T-cell (primary cell): ENCODE measurements at places on chromosomes 1 and 21. TPM values are rescaled to one million over a fixed set of nuclear protein-coding genes. Genes with fewer than 3 reads are reported as not detected.

GRCh38 chr1:218350035-218350525 is 4.9 kb downstream of the TGFB2 start:
- no peaks in the 10 kb centered on the region for H3K36me3 ChIP-seq
- no peak overlapping the region for H3K4me3 ChIP-seq
- no peak for DNase-seq
- H3K4me1 ChIP-seq, result peaks cover 2% of the 10 kb centered on the region
- H3K27me3 ChIP-seq, result peaks cover 21% of the 10 kb centered on the region

Gene TNFAIP8L2
- 3.7 TPM for total RNA-seq

- peaks cover 54% of the 10 kb centered on the region for H3K36me3 ChIP-seq
- H3K27me3 ChIP-seq, result no peaks in the 10 kb centered on the region
Measured at GRCh38 chr1:100359139-100359538, 6.8 kb downstream of the CDC14A start.

Gene TBX15
- total RNA-seq, result not detected

DNA sequence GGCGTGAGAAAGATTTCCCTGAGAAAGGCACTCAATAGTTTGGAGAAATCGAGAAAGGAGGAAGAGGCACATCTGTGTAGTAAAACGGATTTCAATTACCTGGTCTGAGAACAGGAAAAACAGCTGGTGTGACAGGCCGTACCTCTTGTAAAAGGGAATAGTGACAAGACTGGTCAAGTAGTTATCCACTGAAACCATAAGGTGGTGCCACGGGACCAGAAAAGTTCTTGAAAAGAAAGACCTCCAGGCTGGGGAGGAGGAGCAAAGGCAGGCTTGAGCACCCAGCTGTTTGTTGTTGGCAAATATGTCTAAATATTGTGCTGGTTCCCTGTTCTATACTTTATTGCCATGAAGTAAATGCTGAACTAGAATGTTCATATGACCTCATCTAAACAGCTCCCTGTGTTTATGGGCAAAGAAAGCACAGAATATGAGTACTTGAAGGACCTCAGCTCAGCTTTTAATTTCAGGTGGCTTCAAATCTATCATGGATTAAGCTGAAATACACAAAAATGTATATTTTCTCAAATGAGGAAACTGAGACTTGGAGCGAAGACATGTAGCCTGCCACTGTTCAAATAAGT is 4.0 kb downstream of the HAO2 start:
- no peak overlapping the region for H3K27ac ChIP-seq
- no peak overlapping the region for H3K4me3 ChIP-seq
- H3K4me1 ChIP-seq, result no peaks in the 10 kb centered on the region

- no peak overlapping the region for H3K27ac ChIP-seq
- peaks cover 24% of the 10 kb centered on the region for H3K4me1 ChIP-seq
- H3K36me3 ChIP-seq, result no peaks in the 10 kb centered on the region
- no peak overlapping the region for H3K4me3 ChIP-seq
- DNase-seq, result no peak
Measured at GRCh38 chr1:234721476-234722269, 111.7 kb upstream of the IRF2BP2 start.

Gene LDLRAD1
- total RNA-seq, result not detected

GRCh38 chr1:22691031-22691753 is 19.4 kb upstream of the EPHB2 start:
- no peak overlapping the region for H3K27ac ChIP-seq
- no peaks in the 10 kb centered on the region for H3K4me1 ChIP-seq
- H3K4me3 ChIP-seq, result no peak overlapping the region

DNA sequence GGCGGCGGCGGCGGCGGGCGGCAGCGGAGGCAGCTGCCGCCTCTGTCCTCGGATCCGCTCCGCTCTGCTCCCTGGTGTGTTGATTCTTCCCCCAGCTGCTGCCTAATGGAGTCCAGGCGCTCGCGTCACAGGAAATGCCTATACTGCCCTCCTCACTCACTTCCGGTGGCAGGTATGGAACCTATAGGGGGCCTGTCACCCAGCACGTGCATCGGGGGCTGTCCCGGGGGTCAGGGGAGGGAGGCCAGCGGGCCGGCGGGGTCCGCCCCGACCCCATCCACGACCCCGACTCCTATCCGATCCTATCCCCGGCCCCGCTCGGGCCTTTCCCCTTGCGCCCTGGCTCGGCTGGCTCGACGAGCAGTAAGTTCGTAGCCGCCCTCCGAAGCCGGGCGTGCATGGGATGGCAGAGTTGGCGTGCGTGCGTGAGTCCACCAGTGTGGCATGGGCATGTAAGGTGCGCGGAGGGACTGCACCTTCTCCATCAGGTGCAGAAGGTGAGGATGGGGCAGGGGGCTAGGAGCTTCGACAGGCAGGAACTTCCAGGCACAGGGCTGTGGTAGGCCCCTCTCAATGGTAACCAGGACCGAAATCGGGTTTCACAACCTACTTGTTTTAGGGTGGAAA is at the start of gene WDR26:
Gene WDR26 (minus strand): TSS at position 107 of the 627 bp plus-strand sequence.
- H3K27ac ChIP-seq, result peak within 1 kb of the TSS; percentile 96
- peaks cover 2% of the 10 kb centered on the region for H3K36me3 ChIP-seq
- peaks cover 39% of the 10 kb centered on the region for H3K4me1 ChIP-seq
- no peaks in the 10 kb centered on the region for H3K27me3 ChIP-seq

- no peak overlapping the region for H3K27ac ChIP-seq
- peaks cover 14% of the 10 kb centered on the region for H3K27me3 ChIP-seq
- H3K4me3 ChIP-seq, result no peak overlapping the region
- no peaks in the 10 kb centered on the region for H3K4me1 ChIP-seq
Measured at GRCh38 chr1:5579966-5580365, 412.3 kb downstream of the NPHP4 start.

GRCh38 chr1:167440345-167440744 is 78.0 kb downstream of the CD247 start:
- no peak overlapping the region for H3K27ac ChIP-seq
- no peak for DNase-seq
- H3K4me3 ChIP-seq, result no peak overlapping the region
- H3K4me1 ChIP-seq, result peaks cover 61% of the 10 kb centered on the region
- peaks cover 84% of the 10 kb centered on the region for H3K36me3 ChIP-seq

GRCh38 chr1:81894867-81895266 is 94.1 kb downstream of the ADGRL2 start:
- no peak for DNase-seq
- H3K27ac ChIP-seq, result no peak overlapping the region
- no peaks in the 10 kb centered on the region for H3K4me1 ChIP-seq
- no peak overlapping the region for H3K4me3 ChIP-seq

DNA sequence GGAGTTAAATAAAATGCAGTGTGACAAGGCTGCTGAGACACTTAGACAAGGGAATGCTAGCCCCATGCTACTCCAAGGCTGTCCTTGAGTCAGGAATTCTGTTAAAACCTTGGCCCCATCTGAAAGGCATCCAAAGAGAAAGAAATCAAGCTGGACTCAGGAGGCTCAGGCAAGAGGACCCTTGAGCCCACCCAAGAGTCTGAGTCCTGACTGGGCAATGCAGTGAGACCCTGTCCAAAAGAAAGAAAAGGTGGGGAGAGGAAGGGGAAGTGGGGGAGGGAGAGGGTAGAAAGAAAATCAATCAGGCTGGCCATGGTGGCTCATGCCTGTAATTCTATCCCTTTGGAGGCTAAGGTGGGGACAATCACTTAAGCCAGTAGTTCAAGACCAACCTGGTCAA is 26.7 kb downstream of the CLSTN1 start:
- H3K4me3 ChIP-seq, result no peak overlapping the region
- no peaks in the 10 kb centered on the region for H3K36me3 ChIP-seq
- no peak overlapping the region for H3K27ac ChIP-seq
- no peaks in the 10 kb centered on the region for H3K4me1 ChIP-seq
- no peak for DNase-seq
- no peaks in the 10 kb centered on the region for H3K27me3 ChIP-seq

- no peak overlapping the region for H3K4me3 ChIP-seq
- no peak overlapping the region for H3K27ac ChIP-seq
- no peaks in the 10 kb centered on the region for H3K4me1 ChIP-seq
Measured at GRCh38 chr1:196102826-196103225, 505.4 kb downstream of the KCNT2 start.

DNA sequence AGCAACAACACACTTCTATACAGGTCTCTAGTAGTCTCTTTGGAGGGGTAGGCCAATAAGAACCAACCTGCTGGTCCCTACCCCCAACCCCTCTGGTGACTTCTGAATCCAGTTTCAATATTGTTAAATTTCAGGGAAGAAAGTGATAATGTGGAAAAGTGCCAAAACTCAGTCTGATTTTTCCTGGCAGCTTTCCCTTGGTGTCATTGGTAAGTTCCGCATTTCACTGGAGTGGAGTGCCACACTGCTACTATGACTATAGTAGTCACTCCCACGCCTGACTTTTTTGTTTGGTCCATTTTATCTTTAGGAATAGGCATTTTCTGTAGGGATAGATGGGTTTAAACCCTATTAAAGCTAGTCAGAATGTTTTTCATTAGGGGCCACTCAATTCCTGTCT is 5.7 kb upstream of the ARID1A start:
- no peaks in the 10 kb centered on the region for H3K36me3 ChIP-seq
- H3K27ac ChIP-seq, result no peak overlapping the region
- H3K4me3 ChIP-seq, result no peak overlapping the region
- peaks cover 18% of the 10 kb centered on the region for H3K4me1 ChIP-seq
- H3K27me3 ChIP-seq, result no peaks in the 10 kb centered on the region

- no peak for DNase-seq
- H3K4me3 ChIP-seq, result no peak overlapping the region
Measured at GRCh38 chr1:23184212-23184934, 15.7 kb upstream of the LUZP1 start.

- no peaks in the 10 kb centered on the region for H3K36me3 ChIP-seq
- no peaks in the 10 kb centered on the region for H3K27me3 ChIP-seq
- DNase-seq, result no peak
- H3K4me3 ChIP-seq, result no peak overlapping the region
Measured at GRCh38 chr1:193951984-193952383, 765.6 kb upstream of the B3GALT2 start.

Gene JAM2
- 0.99 TPM for total RNA-seq

Gene S100A9
- not detected for total RNA-seq

DNA sequence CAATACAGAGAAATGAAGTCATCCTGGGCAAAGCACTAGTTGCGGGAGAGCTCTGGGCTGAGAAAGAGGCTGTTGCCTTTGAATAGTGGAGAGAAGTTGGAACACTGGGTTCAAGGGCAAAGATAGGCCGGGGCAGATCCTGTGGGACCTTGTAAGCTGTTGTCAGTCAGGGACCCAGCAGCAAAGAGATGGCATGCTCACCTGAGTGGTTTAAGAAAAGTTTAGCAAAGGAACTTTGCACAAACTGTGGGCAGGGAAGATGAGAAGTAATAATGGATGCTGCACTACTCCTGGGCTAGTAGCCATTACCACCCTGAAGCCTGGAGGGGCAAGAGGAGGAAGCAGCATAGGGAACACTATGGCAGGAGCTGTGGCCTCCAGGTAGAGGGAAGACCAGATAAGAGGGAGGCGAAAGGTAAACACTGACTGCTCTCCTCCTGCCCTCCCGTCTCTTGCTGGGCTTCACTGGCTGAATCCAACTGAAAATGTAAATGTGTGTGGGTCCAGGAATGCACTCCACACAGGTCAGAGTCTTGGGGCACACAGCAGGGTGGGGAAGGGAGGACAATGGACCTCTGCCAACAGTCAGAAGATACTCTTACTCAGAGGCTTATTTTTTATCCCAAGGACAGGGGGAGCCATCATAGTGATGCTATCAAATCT is 129.2 kb downstream of the PLPP3 start:
- H3K4me3 ChIP-seq, result no peak overlapping the region
- no peaks in the 10 kb centered on the region for H3K27me3 ChIP-seq
- H3K36me3 ChIP-seq, result no peaks in the 10 kb centered on the region
- H3K4me1 ChIP-seq, result no peaks in the 10 kb centered on the region

- no peak overlapping the region for H3K27ac ChIP-seq
- H3K4me1 ChIP-seq, result no peaks in the 10 kb centered on the region
- no peak for DNase-seq
Measured at GRCh38 chr1:5594056-5594956, 397.9 kb downstream of the NPHP4 start.

DNA sequence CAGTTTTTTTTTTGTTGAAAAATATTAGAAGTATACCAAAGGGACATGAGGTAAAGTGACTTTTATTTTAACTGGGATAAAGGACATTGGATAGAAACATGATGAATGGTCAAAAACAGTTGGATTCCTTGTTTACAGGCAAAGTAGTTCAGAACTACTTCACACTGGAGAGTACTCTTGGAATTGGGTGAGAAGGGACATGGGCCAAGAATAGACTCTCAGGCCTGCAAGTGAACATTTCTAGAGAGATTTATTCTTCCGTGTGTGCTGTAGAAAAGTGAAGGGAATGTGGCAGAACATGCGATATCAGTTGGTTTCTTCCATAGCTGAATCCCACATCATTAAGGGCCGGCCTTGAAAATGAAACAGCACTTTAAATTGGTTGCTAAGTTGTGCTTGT is 290.5 kb downstream of the ADGRL2 start:
- H3K36me3 ChIP-seq, result no peaks in the 10 kb centered on the region
- no peak overlapping the region for H3K4me3 ChIP-seq
- no peaks in the 10 kb centered on the region for H3K4me1 ChIP-seq
- no peak for DNase-seq

DNA sequence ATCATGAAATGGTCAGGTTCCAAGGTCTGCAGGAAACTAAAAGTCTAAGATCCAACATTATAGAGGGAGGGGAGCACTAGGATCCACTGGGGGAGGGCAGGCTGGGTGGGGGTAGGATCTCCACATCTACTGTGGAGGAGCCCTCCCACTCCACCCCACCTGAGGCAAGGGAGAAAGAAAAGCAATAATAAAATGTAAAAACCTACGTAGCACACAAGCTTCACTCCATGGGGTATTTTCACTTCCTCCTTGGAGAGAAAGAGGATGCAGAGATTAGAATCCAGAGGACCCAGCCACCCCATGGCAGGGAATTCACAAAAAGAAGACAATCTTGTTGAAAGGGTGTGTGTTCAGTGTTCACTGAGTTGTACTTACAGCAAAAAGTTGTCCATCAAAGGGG is 14.4 kb downstream of the SPOCD1 start:
- no peak overlapping the region for H3K4me3 ChIP-seq
- DNase-seq, result no peak
- no peaks in the 10 kb centered on the region for H3K4me1 ChIP-seq

DNA sequence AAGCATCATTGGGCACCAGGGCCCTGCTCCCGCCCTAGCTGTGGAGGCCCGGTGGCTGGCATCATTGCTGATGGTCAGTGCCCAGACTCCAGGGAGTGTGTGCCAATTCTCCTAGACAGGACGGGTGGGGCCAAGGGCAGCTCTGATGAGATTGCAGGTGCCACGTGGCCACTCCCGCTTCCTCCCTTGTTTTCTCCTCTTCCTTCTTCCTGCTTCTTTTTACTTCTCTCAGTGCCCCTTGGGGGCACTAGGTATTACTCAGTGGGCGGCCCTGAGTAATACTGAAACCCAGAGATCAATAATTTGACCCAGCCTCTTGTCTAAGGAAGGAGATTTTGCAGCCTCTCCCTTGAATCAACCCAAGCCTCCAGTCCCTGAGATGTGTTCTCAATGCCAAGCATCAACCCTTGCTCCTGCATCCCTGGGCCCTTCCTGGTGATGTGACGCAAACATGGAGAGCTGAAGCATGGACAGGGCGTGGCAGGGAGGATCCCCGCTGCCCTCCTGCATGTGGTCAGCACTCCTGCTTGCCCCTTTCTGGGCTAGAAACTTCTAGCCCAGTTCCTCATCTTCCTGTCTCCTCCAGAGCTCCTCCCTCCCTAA is 32.4 kb downstream of the CDK18 start:
- no peak overlapping the region for H3K4me3 ChIP-seq
- H3K36me3 ChIP-seq, result no peaks in the 10 kb centered on the region
- H3K27me3 ChIP-seq, result peaks cover 45% of the 10 kb centered on the region
- H3K27ac ChIP-seq, result no peak overlapping the region

Gene OR10T2
- not detected for total RNA-seq

Gene RGS5
- 4.5 TPM for total RNA-seq

- no peak overlapping the region for H3K27ac ChIP-seq
- no peaks in the 10 kb centered on the region for H3K36me3 ChIP-seq
- H3K4me1 ChIP-seq, result no peaks in the 10 kb centered on the region
- no peak overlapping the region for H3K4me3 ChIP-seq
- DNase-seq, result no peak
- H3K27me3 ChIP-seq, result peaks cover 3% of the 10 kb centered on the region
Measured at GRCh38 chr1:114061121-114061830, 82.0 kb downstream of the OLFML3 start.
